GM06990 (cell line): ENCODE measurements at places on chromosomes 16 and 17.

- no peak for DNase-seq
Measured at GRCh38 chr17:45129426-45129939, 2.8 kb downstream of the PLCD3 start.

DNA sequence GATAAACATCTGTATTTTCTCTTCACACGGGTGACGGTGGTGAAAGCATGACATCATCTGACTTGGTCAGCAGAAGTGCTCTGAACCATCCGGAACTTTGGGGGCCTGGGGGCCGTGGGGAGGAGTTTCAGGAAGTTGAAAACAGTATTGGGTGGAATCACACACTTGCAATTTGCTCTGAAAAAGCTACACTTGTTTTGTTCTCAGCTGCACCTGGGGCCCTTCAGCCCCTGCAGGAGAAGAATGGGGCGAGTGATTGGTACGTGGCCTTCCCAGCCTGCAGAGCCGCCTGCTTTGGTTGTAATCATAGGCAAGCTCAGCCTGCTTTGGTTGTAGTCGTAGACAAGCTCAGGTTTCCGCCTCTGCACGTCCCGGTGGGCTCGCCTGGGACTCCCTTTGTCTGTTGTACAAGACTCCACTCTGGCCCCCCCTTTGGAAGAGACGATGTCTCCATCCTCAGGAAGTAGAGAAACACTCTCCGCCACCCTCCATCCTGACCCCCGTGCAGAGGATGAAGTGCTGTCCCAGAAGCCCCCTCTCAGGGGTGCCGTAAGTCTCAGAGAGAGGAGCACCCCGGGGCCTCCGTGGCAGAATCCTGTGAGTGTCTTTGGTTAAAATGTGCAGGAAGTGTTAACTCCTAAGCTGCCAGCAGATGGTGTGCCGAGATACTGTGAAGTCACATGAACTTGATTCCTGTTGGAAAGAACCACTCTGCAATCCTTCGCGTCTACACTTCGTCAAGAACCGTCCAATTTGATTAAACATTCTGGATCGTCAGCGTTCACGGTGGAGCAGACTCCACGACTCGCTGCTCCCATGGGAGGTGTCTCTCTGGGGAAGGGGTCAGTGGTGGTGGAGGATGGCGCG is 5.4 kb downstream of the BANP start:
- peak; percentile 69 for DNase-seq

DNA sequence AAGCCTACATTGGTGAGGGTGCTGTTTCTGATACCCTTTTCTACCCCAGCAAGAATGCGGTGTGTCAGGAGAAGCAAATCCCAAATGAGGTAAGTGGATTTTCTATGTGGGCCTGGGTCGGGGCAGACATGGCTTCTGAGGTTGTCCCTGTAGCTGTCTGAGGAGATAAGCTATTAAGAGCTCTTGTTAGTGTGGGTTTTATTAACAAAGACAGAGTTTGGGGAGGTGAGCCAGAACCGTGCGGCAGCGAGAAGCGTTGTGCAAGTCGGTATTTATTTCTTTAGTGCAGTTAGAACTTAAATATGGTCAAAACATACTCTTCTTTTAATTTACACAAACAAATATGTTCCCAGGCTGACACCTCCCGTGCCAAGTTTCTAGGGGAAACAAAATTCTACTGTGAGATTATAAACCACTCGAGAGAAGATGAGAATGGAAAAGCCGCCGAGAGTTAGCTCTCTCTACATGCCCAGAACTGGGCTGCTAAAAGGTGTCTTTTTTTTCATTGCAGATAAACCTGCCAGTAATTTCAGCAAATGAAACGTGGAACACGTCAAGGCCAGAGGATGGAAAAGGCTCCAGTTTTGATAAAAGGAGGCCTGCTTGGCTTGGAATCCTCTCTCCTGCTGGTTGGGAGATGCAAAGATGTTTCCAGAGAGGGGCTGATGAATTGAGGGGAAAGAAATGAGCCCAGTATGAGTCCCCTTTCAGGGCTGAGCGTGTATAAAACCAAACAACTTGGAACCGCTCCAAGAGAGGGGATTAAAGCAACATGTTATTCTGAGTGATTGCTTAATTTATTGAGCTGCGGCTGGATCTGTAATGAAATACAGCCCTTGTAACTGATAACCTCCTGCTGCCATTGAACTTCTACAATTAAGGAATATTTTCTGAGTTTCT is 254.6 kb downstream of the MRTFB start:
- DNase-seq, result no peak

DNA sequence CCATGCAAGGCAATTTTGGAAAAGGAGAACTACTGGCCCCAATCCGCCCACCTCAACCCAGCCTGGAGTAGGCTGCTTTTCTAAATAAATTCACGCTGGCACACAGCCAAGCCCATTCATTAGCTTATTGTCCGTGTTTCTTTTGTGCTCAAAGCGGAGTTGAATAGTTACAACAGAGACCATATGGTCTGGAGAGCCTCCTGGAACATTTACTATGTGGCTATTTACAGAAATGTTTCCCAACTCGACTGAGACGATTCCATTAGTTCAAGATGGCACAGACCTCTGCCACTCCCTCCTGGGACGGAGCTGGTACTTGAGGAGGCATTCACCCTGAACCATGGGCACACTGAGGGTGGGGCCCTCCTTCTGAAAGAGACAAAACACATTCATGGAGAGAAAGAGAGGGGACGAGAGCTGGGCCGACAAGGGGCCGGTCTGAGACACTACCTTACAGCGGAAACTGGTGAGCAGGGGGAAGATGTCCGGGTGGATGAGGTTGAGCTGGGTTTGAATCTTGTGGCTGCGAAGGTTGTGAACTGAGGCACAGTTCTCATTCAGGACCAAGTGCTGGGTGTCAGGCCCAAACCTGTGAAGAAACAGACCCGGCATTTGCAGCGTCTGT is 15.7 kb downstream of the ELAC2 start:
- DNase-seq, result no peak

DNA sequence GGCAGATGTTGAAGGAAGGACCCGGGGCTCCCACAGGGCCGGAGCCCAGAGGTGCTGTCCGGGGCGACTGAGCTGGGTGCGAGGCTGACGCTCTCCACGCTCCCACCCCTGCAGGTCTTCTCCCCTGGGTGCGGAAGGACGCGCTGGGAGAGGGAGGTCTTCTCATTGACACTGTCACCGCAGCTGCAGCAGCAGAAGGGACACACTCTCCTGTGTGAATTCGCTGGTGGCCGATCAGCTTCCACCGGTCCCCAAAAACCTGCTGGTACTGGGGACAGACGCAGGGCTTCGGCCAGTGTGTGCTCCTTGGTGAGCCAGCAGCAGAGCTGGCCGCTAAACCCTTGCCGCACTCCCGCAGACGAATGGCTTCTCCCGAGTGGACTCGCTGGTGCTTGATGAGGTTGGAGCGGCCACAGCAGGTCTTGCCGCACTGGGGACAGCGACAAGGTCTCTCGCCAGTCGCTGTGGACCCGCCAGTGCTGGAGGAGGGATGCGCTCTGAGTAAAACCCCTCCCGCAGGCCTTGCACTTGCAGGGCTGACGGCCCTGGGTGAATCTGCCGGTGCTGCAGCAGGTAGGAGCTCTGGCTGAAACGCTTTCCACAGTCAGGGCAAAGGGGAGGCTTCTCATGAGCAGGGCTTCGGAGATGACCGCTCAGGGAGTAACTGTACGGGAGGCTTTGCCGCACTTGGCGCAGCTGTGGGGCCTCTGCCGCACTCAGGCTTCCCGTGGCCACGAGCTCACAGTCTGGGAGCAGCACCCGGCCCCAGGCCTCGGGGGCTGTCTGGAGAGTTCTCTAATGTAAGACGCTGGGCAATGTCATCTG is 6.2 kb downstream of the ZNF843 start:
- DNase-seq, result no peak

GRCh38 chr17:83064021-83064731 is 15.2 kb upstream of the METRNL start:
- DNase-seq, result no peak

GRCh38 chr16:7124242-7124641 is 208.4 kb upstream of the RBFOX1 start:
- DNase-seq, result no peak

GRCh38 chr17:57516290-57517230 is 228.5 kb downstream of the CCDC182 start:
- DNase-seq, result no peak

- no peak for DNase-seq
Measured at GRCh38 chr16:57155702-57156350, 30.0 kb downstream of the PSME3IP1 start.

DNA sequence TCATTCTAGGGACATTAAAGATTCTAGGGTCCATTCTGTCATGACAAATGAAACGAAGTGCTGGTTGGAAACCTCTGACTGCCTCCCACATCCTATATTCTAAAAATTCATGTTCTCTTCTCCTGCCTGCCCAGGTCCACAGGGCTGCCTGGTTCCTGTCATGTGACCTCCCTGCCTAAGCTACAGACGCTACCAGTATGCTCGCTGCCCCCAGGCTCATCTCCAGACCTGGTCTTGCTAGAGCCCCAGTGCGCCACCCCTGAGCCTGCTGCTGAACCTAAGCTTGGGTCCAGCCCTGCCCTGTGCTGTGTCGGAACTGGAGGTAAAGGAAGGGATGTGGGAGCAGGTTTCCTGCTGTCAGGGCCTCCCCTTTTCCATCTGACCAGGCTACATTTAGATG is 231.6 kb upstream of the CDH5 start:
- no peak for DNase-seq

- peak; percentile 53 for DNase-seq
Measured at GRCh38 chr16:14300705-14301168, 229.6 kb downstream of the MRTFB start.

- no peak for DNase-seq
Measured at GRCh38 chr16:15690296-15690695, 40.3 kb downstream of the NDE1 start.

DNA sequence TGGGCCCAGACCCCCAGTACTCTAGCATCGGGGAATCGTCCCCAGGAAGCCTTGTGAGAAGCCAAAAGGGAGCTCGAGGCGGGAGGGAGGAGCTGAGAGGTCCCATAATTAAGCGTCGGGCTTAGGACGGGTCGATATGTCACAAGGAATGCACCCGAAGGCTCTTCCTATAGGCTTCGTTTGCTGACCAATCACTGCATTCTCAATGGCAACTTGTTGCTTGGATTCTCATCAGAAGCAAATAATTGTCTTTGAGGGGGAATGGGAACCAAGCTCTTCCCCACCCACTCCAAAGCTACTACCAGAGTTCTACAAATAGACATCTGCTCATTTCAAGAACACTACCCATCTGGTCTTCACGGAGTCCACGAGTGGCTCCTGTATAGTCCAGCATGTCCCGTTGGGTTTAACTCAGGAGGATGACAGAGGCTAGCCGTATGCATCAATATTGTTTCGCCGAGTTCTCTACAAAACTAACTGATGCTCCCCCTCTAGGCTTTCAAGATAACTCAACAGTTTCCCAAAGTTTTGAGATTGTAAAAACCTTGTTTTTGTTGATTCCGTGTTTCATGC is 628 bp upstream of the BLMH start:
- DNase-seq, result no peak

DNA sequence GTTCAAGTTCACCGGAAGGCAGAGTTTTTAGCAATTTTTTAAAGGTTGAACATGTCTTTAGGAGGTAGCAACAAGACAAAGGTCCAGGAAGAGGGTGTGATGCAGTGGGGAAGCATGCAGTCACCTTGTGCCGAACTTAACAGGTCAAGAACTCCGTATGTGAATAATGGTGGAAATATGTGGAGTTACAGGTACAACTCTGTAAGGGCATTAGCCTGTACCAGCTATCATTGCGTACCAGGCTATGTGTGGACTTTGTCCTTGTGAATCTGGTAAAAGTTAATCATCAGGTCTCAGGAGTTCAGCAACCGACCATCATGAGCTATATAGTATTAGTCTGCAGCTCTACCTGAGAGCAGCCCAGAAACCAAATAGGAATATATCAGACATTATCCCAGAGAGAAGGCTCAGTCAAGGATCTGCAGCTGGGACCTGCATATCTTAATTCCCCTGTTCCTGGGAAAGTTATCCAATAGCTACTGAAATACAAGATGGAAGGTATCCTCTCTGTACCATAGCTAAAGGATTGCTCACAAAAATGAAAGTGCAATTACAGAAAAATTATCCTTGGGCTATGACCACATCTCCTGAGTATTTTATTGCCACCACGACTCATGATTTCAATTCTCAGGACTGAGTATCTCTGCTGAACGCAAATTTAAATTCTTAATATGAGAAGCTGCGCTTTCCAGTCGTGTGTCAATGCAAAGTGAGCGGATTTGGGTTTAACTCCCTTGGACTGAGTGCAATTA is 469.3 kb downstream of the CDH13 start:
- no peak for DNase-seq

GRCh38 chr16:12229759-12230594 is 253.4 kb downstream of the SNX29 start:
- no peak for DNase-seq

DNA sequence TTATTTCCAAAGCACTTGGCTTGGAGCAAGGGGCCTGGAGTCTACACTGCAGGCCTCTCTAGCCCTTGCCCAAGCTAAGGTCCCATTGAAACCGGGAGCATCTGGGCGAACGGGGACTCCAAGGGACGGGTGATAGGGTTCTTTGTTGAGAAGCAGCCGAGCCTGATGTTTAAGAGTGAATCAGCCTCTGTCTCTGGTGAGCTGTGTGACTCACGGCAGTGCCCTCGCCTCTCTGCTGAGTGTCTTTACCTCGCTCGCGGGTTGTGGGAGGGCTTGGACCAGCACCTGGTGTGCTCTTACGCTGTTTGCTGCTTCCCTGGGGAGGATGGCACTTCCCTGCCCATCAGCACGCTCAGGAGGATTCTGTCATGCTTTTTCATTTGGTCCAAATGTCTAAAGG is 1.3 kb downstream of the HGS start:
- no peak for DNase-seq
